ENCODE measurements at places on chromosomes 4 and X. TPM values are rescaled to one million over a fixed set of nuclear protein-coding genes. Genes with fewer than 3 reads are reported as not detected.

Gene F8A3
- 5.2 TPM for total RNA-seq

Gene NAP1L3
- total RNA-seq = 3.2 TPM

Gene MID1
- total RNA-seq = 16.2 TPM

Gene VGLL1
- total RNA-seq = not detected

Gene CDX4
- total RNA-seq = not detected

Gene SPATA4
- total RNA-seq = not detected

Gene TMA16
- 35.8 TPM for total RNA-seq

Gene IQSEC2
- 22.8 TPM for total RNA-seq

Gene CXXC4
- total RNA-seq = 0.74 TPM

Gene DRD5
- not detected for total RNA-seq

Gene PSAPL1
- total RNA-seq = not detected

Gene FOXR2
- total RNA-seq = not detected

Gene RHOH
- total RNA-seq = 2.9 TPM

Gene ETDB
- not detected for total RNA-seq

Gene NKX3-2
- total RNA-seq = 2.9 TPM

Gene RAB33B
- 10.1 TPM for total RNA-seq

Gene USP38
- total RNA-seq = 14.7 TPM

Gene HTR2C
- 1.7 TPM for total RNA-seq

Gene MAB21L2
- total RNA-seq = 0.25 TPM

Gene DGKK
- total RNA-seq = 0.49 TPM

Gene FATE1
- total RNA-seq = not detected

DNA sequence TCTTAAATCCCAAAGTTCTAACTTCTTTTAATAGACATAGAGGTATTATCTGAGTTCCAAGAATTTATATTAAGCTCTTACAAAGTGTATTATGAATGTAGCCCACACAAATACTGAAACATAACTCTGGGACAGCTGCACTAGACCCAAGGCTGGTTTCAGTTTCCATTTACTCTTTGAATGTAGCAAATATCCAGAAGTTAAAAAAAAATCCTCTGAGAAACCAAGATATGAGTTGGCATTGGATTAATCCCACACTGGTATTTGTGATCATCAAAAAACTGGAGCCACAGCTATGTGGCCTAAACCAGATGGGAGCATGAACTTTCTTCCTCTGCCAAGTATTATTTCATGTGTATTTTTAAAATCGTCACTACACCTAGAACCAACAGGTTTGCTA lies 23.6 kb upstream of the SMPX start:
- DNase-seq = no peak

GRCh38 chrX:53031380-53031779 lies 17.2 kb upstream of the GPR173 start:
- DNase-seq = no peak

- no peak for DNase-seq
These were observed 40.5 kb downstream of the ZCCHC12 start for GRCh38 chrX:118864063-118864635.

- no peak for DNase-seq
These were observed 653.0 kb downstream of the CCSER1 start for GRCh38 chr4:90780193-90780592.

- DNase-seq = no peak
These were observed 32.8 kb upstream of the MAML3 start for GRCh38 chr4:140186651-140187315.

DNA sequence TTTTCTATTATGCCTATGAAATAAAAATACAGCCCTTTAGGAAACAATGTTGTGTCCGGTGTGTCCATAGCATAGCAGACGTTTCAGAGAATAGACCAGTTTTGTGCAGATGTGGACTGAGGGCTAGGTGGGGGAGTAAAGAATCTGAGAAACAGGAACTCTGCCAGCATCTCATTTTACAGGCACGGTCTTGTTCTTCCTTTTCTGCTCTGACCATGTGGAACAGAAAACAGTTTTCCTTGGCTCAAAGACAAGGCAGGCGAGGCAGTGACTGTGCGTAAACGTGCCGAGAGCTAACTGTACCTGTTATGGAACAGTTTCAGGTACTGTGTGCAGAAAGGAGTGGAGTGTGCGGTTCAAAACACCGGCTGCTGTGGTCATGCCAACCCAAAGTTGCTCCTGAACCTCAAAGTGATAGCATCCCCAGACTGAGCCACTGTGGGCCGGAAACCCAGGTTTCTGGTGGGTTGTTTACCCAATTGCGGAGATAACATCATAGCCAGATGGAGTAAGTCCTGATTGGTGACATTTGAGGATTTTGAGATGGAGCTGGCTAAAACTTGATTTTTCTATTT lies 20.2 kb downstream of the CNGA2 start:
- no peak for DNase-seq

GRCh38 chrX:120795301-120795700 lies 80.4 kb downstream of the CT47B1 start:
- DNase-seq = no peak

- no peak for DNase-seq
These were observed 35.5 kb upstream of the CASK start for GRCh38 chrX:41958861-41959260.

GRCh38 chr4:7328913-7329638 lies 105.7 kb downstream of the PSAPL1 start:
- DNase-seq = no peak

GRCh38 chr4:80138551-80139538 lies 58.5 kb upstream of the PRDM8 start:
- no peak for DNase-seq

DNA sequence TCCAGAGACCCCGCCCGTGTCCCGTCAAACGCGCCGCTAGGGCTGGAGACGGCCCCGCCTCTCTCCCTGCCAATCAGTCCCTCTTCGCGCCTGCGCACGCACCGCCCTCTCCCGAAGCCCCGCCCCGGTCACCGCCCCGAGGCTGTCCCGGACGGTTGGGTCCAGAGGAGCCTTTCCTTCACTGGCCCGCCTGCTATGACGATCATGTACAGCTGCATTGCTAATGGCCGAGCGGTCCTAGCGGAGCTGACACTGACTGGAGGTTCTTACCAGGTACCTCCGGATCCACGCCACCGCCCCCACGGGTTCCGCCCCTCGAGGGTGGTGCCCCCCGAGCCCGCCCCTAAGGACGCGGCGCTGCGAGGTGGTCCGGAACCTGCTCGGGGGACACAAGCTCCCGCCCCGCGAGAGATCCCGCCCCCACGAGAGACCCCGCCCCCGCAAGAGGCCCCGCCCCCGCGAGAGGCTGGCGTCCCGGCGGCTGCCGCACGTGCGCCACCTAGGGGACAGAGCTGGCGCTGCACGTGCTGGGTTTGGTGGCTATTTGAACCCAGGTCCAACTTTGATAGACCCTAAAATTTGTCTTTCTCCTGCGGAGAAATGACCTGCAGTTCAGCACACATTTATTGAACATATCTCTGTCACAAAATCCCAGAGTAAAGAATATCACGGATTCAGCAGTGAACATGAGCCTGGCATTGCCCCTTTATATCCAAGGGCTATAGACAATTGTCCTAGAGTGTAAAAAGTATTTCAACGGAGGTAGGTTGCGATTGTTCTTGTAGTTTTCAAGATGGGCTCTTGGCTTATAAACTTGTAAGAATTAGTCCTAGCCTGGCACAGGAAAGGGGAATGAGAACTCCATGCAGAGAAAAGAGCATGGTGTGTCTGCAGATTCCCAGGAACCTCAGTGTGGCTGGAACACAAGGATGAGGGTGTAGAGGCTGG lies 88.7 kb downstream of the HNRNPD start:
- peak; percentile 98 for DNase-seq

GRCh38 chr4:141047228-141047884 lies 85.9 kb downstream of the RNF150 start:
- no peak for DNase-seq

GRCh38 chr4:85431881-85432485 lies 43.0 kb upstream of the ARHGAP24 start:
- no peak for DNase-seq

DNA sequence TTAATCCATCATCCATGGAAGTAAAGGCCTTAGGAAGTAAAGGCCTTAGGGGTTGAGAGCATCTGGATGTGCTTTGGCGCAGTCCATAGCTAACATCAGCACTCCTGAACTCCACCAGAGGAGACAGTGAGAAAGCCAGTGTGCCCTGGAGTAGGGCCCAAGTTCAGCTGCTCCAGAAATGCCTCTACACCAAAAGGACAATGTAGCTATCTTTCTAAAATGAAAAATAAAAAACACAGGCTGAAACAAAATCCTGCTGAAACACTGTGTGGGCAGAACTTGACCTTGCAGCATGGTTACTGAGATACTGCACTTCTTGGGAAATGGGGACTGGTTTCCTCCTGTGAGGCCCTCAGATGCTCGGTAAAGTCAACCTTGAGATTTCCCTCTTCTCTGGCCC lies 29.3 kb downstream of the SH3RF1 start:
- DNase-seq = no peak

GRCh38 chr4:41683326-41683725 lies 65.2 kb downstream of the PHOX2B start:
- no peak for DNase-seq

GRCh38 chr4:13340672-13341071 lies 143.5 kb downstream of the RAB28 start:
- no peak for DNase-seq

GRCh38 chrX:68183612-68184214 lies 249.6 kb downstream of the OPHN1 start:
- DNase-seq = no peak

DNA sequence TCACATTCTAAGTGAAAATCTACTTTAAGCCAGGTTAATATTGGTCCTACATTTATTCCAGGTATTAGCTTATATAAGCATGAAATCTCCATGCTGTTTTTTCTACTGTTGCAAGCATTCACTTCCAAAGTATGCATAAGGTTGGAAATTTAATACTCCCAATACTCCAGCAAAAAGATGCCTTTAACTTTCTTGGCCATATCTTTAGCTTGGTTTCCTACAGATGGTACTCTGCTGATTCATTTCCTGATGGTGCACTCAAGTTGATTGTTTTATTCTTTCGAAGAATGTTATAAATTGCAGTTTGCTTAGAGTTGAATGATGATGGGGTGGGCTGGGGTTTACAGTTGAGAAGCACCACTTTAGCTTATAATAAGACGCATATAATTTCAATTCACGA lies 330.2 kb downstream of the PTTG2 start:
- DNase-seq = no peak

Measured in vagina (tissue), 2 donors.